ENCODE measurements at places on chromosomes 5 and 9.

GRCh38 chr5:15948190-15948589 lies 231.4 kb downstream of the MARCHF11 start:
- no peak for DNase-seq

DNA sequence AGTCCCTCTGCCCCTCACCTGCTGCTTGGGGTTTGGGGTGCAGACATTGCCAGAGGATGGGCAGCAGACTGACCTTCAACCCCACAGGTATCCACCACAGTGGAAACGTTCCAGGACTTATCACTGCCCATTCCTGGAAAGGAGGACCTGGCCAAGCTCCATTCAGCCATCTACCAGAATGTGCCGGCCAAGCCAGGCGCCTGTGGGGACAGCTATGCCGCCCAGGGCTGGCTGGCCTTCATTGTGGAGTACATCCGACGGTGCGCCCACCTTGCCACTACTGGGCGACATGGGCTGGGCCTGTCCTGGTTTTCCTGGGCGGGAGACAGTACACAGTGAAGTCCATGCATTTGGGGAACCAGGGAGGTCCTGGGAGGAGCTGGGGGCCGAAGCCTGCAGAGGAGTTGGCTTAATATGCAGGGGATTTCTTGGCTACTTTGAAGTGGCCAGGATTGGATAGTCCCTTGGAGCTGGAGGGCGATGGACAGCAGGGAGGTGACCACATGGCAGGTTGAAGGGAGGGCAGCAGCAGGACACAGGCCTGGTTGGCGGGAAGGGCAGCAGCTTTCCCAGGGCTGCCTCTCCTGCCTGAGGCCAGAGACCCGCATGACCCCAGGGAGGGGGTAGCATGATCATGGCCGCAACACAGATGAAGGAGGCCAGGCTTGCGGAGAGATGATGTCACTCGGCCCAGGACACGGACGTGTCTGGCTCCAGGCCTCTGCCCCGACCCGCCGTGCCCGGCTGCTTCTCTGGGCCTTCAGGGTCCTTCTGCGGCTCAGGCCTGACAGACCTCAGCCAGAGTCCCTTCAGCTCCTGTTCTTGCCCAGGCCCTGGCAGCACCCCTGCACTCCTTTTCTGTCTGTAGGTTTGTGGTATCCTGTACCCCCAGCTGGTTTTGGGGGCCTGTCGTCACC lies 34.6 kb downstream of the USP20 start:
- DNase-seq: no peak

DNA sequence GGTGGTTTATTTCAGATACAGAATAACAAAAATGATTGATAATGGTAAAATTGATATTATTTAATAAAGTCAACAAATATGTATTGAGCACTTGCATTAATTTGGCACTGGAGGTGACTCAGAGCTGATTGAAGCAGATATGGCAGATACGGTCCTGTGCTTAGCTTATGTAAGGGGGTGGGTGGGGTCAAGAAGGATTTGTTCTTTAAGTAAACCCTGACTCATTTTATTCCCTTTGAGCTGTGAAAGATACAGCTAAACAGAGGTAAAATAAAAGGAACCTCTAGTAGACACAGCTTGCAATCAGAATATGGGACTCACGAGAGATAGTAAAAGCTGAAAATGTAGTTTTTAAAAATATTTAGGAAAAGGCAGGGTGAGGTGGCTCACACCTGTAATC lies 201.3 kb upstream of the CLINT1 start:
- DNase-seq: no peak

GRCh38 chr5:35357973-35358372 lies 127.7 kb upstream of the PRLR start:
- no peak for DNase-seq

DNA sequence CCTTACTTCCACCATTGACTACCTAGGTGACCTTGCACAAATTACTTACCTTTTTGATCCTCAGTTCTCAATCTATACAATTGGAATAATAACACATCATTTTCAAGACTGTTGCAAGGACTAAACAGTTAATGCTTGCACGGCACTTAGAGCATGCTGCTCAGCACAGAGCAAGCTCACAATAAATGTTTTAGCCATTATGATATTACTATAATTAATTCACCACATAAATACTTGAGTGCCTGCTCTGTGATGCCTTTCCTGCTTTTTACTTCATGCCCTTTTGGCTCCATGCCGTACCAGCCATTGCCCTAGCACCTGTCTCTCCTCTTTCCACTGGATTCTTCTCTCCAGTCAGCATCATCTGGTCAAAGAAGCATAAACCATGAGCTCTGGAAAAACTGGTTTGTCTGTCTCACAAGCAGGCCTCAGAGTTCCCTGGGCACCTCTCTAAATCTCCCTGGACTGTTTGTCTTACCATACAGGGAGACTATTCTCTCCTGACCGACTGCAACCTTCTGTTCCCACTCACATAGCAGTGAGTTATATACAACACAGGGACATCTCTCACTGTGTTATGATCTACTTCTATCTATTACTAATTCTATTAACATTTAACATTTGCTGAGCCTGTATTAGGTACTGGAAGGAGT lies 260.4 kb upstream of the ADRA1B start:
- DNase-seq: no peak

- DNase-seq: peak; percentile 39
These were observed 69.6 kb downstream of the EPB41L4B start for GRCh38 chr9:109251080-109251775.

DNA sequence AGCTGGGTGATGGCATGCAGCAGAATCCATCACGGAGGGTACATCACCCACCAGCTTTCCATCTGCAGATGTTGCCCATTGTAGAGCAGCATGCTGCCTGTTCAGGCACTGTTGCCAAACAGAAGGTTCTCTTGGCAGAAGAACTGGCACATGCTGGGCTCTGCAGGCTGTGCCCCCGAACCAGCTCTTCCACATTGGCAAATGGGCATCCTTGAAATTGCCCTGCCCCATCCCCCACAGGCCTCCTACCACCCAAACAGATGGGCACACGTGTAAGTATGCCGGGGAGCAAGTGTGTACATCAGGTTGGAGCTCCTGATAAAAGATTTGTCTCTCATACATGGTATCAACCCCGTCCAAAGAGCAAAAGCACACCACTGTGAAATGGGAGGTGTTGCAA lies 220.3 kb upstream of the TAS2R1 start:
- no peak for DNase-seq

DNA sequence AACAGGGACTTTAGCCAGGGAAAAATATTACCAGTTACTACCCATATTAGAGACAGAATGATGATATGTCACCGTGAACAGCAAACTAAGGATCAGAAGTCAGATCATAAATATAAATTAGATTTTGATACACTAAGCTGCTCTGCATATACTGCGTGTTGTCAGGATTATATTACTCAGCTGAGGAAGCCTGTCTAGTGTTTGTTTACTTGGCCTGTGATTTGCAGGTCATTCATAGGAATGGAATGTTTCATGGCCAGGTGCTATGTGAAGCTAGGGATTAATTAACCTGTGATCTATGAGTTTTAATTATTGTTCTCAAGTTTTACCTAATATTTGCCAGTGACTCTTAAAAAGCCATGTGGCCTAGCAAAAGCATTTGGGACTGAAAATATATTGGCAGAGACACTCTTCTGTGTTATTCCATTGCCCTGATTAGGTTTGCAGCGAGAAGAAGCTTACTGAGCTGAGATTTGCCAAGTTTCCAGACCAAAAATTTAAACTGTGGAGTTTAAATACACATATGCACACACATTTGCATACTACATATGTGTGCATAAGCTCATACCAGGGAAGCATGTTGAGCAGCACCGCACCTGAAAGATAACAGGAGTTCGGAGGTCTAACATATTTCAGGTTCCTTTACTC lies 496.3 kb upstream of the GRIA1 start:
- DNase-seq: no peak

GRCh38 chr9:130897848-130898551 lies 1.4 kb upstream of the QRFP start:
- no peak for DNase-seq

DNA sequence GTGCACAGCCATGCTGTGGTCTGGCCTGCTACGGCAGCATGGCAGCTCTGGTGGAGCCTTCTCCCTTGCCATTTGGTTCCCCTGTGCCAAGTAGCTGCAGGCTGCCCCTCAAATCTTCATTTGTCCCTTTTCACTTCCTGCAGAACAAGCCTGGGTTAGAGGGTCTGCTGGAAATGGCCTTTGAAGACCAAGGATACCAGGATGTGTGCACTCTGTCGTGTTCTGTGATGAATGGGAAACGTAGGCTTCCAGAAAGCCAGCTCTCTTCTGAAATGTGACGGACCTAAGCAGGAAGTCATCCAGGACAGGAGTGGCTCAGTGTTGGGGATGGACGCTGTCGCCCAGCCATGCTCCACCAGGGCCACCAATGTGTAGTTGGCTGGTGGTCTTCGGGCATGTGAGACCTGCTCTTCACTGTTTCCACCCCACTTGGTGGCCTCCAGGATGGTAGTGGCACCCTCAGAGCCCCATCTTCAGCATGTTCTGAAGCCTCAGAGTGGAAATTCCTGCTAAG lies 3.4 kb upstream of the POMT1 start:
- no peak for DNase-seq

DNA sequence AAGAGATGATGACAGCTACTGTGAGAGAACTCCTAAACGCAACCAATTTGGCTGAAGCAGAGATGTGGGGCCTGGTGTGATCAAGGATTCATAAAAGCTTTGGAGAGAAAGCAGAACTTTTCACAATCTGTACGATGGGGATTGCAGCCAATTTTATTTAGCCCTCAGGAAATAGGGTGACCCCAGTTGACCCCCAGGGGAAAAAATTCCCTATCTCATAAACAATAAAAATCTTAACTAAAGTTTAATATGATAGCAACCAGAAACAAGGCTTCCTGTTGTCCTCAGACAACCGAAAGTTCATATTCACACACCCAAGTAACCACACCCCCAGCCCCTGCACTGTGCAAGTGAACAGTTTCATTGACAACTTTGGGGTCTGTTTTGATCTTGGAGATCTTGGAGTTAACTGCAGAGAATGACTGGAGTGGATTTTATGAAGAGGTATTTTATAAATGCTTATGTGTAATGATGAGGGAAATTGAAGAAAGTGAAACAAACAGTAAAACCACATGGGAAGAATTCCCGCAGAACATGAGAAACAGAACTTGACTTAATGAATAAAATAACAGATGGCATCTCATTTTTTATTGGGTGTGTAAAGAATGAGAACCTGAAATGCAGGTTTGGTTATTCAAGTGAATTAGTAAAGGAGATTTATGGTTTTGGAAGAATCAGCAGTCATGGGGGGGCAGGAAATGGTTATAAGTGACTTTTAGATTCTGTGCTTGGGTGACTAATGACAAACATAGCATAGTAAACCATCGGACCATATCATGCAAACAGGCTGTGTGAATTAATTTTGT lies 94.5 kb downstream of the PDE4D start:
- no peak for DNase-seq
